ENCODE measurements at places on chromosomes 1 and 21.

DNA sequence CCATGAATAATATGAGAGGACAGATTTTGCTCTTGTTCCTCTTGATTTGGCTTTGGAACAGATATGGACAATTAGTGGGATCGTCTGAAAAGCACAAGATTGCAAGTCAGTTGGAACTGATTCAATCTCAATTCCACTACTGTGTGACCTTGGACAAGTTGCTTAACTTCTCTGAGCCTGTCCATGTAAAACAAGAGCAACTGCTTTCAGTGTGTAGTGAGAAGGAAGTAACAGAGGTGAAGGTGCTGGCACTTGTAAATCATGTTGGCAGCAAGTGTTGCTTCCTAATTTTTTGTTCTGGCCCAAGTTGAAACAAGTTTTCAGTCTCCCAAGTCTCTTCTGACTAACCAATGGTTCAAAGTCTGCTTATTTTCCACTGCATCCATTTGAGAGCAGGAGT lies 15.3 kb downstream of the INKA2 start:
- DNase-seq: no peak

DNA sequence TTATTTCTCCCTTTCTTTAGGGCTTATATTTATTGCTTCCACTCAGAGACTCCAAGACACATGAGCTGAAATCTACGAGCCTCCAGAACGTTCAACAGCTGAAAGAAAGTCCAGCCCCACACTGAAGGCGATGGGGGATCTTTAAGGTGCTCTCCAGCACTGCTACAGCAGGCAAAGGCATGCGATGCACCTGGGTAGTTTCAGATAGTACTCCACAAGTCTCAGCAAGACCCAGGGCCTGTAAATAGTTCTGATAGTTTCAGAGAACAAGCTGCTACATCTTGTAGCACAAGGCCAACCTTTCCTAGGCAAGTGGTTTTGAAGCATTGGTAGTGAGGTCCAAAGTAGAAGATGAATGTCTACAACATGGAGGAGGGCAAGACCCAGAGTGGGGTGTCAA lies 2.2 kb upstream of the HSD3B1 start:
- DNase-seq: no peak

GRCh38 chr21:44967082-44968047 lies 27.5 kb downstream of the SLX9 start:
- DNase-seq: no peak

GRCh38 chr1:79110749-79111148 lies 104.2 kb upstream of the ADGRL4 start:
- DNase-seq: no peak

- no peak for DNase-seq
Measured at GRCh38 chr1:55669293-55669692, 454.1 kb upstream of the USP24 start.

DNA sequence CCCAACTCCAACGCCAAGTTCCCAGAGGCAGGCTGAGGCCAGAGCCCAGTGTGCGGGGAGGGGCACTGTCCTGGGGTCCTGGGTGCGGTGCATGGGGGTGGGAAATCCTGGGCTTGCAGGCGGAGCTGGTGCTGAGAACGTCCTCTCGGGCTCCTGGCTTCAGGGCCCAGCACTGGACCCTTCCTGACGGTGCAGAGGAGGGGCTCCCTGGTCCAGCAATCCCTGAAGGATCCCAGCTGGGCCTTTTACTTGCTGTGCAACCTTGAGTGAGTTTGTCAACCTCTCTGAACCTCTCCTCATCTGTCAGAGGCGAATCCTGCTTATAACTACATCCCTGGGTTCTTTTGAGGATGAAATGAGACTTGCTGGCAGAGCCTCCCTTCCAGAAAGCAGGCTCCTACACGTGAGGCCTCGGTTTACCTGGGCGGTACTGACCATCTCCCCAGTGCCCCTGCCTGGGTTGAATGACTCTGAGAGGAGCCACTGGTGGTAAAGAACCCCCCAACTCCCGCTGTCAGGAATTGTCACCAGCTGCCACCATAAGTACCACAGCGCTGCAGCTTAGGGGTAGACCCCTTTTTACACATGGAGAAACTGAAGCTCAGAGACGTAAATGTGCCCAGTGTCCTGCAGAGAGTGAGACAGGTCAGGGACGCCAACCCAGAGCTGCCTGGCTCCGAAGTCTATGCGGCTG lies 77.3 kb downstream of the DHRS3 start:
- no peak for DNase-seq

- peak; percentile 64 for DNase-seq
Measured at GRCh38 chr1:211698161-211699026, 23.0 kb upstream of the NEK2 start.

DNA sequence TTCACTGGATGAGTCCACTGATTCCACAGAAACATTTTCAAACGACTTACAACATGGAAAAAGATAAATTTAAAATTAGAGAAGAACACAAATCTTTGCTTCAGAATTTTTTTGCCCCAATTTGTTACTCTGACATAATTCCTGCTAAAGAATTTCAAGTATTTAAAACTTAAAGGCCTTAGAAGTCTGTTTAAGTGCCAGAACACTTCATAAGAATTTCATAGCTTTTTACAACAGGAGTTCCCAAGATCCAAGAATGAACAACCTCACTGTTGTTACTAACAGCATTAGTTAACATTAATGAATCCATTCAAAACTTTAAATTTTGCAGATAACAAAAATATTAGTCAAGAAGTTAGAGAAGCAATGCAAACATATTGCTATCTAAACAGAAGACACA lies 31.7 kb downstream of the ARHGAP29 start:
- DNase-seq: no peak

DNA sequence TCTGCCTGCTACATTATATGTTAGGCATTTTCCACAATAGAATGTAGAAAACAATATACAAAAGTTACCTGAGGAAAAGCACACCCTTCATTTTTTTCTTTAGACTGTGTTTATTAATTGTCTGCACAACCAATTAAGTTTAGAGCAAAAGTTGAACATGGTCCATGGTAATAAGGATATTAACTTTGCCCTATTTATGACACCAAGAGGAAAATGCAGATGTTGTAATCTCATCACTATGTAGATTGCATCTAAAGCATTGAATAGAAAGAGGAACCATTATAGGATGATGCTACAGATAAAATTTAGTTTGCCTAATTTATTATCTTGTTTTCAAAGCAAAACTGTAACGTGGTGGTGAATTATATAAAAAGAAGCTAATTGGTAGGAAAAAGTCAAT lies 59.7 kb upstream of the IGSF5 start:
- DNase-seq: no peak

GRCh38 chr21:25995278-25995677 lies 175.3 kb downstream of the APP start:
- DNase-seq: no peak

DNA sequence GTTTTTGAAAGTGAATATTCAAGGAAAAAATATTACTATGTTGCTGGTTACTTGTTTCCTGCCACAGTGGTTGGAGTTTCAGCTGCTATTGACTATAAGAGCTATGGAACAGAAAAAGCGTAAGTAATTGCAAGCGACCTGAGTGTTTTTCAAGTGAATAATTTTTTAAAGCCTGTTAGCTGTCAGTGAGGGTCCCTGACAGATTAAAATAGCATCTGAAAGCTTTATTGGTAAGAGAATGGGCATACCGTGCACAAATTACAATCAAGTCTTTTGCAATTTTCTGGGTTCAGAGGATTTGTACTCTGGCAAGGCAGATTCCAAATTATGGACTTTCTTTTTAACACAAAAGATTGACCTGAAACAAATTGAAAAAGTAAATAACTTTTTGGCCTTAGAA lies 169.7 kb downstream of the ADGRL2 start:
- no peak for DNase-seq

DNA sequence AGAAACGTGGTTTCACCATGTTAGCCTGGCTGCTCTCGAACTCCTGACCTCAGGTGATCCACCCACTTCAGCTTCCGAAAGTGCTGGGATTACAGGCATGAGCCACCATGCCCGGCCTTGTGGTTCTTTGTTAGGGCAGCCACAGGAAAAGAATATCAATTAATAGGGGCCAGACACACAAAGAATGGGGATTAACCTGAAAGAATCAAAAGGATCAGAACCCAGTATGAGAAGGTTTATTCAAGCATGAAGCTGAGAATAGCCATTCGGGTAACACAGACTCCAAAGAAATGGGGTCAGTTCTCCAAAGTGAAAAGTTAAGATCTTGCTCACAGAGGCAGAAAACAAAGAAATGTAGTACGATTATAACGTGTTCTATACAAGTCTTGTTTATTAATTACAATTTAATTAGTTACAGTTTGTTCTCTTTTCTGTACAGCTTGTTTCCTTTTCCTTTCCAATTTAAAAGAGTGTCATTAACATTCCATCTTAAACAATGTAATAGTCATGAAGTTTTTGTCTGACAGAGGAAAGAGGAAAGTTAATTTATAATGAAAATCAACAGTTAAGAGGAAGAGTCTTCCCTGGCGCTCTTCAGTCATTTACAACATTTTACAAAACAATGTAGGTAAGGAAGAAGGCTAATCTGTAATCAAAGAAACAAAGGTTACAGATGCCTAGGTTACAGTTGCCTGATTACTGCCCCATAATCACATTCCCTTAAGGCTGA lies 51.3 kb upstream of the SLC45A1 start:
- no peak for DNase-seq

- DNase-seq: no peak
Measured at GRCh38 chr1:221397606-221398005, 344.3 kb downstream of the DUSP10 start.

GRCh38 chr1:75520862-75521475 lies 89.9 kb downstream of the SLC44A5 start:
- DNase-seq: no peak

DNA sequence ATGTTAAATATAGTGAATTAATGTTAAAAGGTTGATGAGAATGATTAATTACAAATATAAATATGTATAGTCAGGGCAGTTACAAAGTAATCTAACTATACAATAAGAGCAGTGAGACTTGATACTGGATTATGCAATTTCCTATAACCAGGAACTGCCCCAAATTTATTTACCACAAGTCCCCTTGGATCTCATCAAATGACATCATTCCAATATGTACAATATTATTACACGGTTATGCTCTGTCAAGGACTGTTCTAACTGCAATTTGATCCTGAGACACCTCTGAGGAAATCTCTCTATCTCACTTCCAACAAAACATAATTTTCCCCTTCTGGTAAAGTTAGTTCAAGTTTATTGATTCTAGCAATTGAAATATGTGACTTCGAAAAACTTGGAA lies 917.6 kb downstream of the NCAM2 start:
- no peak for DNase-seq

DNA sequence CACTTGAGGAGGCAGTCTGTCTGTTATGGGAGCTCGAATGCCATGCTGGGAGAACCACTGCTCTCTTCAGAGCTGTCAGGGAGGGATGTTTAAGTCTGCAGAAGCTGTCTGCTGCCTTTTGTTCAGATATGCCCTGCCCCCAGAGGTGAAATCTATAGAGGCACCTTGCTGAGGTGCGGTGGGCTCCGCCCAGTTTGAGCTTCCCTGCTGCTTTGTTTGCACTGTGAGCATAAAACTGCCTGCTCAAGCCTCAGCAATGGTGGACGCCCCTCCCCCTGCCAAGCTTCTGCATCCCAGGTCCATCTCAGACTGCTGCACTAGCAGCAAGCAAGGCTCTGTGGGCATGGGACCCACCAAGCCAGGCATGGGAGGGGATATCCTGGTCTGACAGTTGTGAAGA lies 247.5 kb downstream of the LMX1A start:
- no peak for DNase-seq

GRCh38 chr1:239243006-239243405 lies 143.4 kb upstream of the CHRM3 start:
- DNase-seq: no peak

DNA sequence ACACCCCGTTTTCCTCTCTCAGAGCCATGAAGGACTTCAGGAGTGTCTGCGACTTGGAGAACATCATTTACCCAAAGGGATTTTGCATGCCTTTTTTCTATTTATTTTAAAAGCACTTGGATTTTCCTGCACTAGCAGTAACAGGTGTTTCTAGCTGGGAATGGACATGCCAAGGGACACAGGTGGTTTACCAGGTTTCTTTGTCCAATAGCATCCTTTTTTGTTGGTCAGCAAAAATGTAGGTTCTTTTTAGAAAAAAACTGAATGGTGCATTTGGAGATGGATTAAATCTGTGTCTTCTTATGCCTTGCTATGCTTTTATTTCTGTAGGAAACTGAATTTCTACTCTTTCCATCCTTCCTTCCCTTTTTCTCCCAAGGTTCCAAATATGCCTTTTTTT lies 132.8 kb upstream of the COL6A1 start:
- DNase-seq: no peak

DNA sequence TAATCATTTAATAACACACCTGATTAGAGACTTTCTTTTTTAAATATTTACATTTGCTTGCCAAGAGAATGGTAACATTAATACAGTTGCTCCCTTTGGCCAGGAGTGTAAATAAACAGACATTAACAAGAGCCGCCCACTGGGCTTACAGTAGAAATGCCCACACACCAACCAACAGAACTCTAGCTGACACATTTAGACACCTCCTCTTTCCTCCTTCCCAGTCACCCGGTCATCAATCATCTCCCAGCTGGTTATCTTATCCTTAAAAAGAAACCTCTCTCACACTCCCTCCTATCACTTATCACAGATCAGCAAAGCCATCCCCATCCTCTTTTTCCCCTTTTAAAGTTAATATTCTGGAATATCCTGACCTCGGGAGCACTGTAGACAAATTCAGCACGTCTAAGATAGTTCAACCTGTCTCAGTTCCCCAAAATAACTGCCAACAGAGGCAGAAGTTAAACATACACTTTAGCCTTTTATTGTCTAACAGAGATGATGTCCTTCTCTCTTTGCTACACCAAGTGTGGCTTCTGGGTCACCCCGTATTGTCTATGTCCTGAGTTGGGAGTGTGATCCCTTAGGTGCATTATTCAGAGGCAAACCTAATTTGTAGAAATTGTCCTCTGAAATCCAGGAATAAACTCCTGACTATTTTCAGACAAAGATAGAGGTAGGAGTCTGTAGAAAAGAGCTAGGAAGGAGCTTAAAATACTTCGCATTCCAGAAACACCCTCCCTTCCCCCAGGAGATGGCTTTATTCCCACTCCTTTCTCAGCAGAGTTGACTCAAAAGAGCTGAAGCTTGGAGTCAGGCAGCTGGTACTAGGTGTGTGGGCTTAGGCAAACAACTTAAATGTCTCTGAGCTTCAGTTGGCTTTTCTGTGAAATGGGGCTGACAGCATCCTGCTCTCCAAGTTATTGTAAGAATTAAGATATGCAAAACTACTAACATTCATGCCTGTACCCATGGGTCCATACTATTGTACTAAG lies 8.8 kb downstream of the MYCL start:
- no peak for DNase-seq

GRCh38 chr1:39270368-39270767 lies 65.9 kb downstream of the MACF1 start:
- no peak for DNase-seq

GRCh38 chr21:34693192-34693810 lies 24.5 kb downstream of the CLIC6 start:
- no peak for DNase-seq

GRCh38 chr1:39204441-39205081 lies at the start of gene MACF1:
Gene MACF1, plus strand, starts transcription at chr1:39204695. Its CDS starts 328 bp downstream, at chr1:39205023.
- DNase-seq: no peak

DNA sequence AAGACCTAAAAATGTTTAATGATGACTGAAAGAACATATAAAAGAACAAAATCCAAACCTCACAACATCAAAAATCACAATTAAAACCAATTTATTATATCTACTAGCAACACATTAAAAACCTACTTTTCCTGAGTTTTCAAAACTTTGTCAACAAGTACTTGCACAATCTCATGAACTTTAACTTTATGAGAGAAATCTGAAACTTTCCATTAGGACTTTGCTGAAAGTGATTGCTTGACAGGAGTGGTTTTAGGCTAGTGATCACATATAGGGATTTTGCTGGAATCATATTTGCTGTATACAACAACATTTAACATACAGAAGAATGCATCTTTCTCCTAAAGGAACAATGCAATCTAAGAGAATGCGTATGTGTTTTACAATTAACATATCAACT lies 13.2 kb downstream of the HNRNPR start:
- DNase-seq: no peak

Measured in stimulated activated CD8-positive, alpha-beta memory T cell treated with anti-CD3 and anti-CD28 coated beads, Interleukin-4, amount 100 ng/mL, for 1 hour (primary cell).